ENCODE measurements at places on chromosomes 6 and 20.

DNA sequence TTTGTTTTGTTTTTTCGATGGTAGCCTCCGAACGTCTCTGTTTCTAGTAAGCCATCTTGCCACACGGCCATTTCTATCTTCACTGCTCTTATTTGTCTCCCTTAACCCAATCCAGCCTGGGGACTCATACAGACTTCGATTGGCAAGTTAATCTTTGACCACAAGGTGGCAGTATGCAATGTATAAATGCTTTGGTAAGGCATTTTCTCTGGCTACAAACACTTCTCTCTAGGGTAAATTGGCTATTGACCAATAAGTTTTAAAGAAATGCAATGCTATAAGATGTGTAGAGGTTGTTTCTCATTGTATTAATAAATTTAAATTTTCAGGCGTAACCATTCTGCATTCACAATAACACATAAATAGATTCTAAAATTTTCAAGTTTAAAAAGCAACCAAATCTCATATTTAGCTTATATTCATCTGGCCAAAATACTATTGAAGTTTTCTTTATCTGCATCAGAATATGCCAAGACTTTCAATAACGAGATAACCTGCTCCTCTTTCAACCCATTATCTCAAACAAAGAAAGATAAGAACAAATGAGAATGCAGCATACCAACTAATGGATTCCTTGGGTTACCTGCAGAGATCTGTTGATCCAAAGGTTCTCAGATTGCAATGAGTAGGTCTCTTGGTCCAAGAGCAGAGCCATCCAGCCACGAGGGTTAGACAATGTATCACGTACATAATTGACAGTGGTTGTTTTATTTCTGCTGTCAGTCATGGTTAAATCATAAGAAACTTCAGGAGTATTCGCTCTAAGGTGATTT, 231.9 kb downstream of the PKHD1 start:
- DNase-seq = peak; percentile 59

DNA sequence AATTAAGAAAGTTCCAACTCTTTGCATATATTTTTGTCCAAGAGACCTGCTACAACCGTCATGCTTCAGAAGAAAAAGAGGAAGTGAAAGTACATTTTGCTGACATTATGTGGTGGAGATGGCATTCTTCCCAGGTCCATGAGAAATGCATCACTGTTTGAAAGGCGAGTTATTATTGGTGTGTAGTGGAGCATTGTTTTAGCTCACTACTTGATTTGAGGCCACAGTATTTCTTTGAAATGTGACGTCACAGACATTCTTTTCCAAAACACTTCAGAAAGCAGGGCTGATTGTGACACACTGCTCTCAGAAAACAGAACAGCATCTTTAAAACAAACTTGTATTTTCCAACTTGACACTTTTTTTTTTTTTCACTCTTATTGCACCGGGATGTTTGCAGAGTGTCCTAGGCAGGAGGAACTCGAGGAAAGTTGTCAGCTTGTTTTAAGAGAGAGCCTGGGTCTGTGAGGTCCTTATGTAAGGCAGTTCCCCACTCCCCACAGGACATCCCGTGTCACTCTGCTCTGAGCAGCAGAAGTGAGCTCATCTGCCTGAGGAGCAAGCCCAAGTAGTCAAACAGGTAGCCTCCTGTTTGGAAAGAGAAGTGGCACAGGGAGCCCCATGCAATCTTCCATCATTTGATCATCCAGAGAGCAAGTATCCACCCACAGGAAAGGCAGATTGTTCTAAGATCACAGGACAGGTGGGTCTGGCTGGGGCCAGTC, 1.1 kb downstream of the SPTLC3 start:
- peak; percentile 74 for DNase-seq

DNA sequence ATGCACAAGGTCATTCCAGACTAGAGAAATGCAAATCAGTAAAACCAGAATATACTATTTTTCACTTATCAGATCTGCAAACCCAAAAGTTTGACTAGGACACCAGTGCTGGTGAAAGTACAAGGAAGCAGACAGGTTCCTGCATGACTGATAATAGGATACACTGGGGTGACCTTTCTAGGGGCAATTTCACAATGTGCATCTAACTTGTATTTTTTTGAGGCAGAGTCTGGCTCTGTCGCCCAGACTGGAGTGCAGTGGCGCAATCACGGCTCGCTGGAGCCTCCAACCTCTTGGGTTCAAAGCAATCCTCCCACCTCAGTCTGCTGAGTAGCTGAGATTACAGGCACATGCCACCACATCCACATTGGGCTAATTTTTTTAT, 11.4 kb downstream of the COMMD7 start:
- peak; percentile 77 for DNase-seq

DNA sequence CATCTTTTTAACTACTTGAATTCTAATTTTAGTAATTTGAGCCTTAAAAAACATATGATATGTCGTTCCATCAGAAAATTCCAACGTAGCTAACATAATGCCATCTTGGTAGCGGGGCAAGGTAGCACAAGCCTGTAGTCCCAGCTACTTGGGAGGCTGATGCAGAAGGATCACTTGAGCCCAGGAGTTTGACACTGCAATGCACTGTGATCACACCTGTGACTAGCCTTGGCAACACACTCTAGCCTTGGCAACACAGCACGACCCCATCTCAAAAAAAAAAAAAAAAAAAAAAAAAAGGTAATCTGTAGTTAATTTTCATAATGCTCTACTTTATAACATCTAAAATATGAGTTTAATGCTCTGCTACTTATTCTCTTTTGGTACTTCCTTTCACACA, 6.7 kb downstream of the BCLAF1 start:
- DNase-seq = no peak

Data from inflammatory macrophage treated with lipopolysaccharide for 4 hours (primary cell).